ENCODE measurements at places on chromosomes 2 and 18. TPM values are rescaled to one million over a fixed set of nuclear protein-coding genes. Genes with fewer than 3 reads are reported as not detected.

DNA sequence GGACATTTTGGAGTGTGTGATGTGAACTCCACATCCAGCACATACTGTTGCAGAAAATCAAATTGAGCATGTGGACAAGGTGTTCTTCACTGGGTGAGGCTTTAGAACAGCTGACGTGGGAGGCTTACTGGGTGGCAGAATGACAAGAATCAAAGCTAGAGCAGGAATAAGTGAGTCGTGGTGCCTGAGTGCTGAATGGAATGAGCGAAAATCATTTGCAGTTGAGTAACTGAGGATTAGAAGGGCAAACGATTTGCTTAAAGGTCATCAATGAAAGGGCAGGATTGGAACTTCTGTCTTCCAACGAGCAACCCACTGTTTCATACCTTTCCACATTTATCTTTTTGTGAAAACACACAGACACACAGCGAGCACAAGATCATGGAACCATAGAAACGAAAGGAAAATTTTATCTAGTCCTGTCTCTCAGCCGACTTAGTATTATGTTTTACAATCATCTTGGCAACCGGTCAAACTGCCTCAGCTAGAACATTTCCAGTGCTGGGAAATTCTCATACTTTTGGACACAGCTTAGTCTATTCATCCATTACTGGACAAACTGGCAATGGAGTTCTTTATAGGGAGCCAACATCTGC is 7.2 kb upstream of the DAW1 start:
- DNase-seq = no peak
- H3K36me3 ChIP-seq = no peaks in the 10 kb centered on the region
- H3K27ac ChIP-seq = peak overlapping the region; percentile 86
- H3K27me3 ChIP-seq = no peaks in the 10 kb centered on the region
- H3K4me1 ChIP-seq = peaks cover 49% of the 10 kb centered on the region

DNA sequence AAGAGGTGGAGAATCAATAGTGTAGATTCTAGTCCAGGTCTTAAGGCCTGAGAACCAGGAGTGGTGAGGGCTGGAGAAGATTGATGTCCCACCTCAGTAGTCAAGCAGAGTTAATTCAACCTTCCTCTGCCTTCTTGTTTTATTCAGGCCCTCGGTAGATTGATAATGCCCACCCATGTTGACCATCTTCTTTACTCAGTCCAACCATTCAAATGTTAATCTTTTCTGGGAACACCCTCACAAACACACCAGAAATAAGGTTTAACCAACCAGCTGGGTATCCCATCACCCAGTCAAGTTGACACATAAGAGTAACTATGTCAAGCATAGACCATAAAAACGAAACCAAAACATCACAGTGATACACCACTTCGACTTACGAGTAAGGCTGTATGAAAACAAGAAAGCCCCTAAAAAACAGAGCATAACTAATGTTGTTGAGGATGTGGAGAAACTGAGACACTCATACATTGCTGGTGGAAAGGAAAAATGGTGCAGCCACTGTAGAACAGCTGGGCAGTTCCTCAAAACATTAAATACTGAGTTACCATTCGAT is 57.5 kb downstream of the SLC35F5 start:
- no peak overlapping the region for H3K27ac ChIP-seq
- H3K27me3 ChIP-seq = no peaks in the 10 kb centered on the region
- no peak overlapping the region for H3K4me3 ChIP-seq
- peaks cover 6% of the 10 kb centered on the region for H3K36me3 ChIP-seq

DNA sequence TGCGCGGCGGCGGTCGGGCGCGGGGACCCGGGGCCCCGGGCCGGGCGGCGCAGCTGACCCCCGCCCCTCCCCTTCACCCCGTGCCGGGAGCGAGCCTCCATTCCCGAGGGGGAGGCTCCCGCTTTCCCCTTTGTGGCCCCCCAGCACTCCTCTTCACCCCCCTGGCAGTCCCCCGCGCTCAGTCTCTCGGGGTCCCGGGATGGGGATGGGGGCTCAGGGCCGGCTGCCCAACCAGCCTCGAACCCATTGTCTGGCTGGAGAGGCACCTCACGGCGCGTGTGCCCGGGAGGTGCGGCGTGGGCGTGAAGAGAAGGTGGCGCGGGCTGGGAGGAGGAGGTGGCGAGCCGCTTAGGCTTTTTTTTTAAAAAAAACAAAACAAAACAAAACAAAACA is 748 bp downstream of the FMNL2 start:
- peaks cover 44% of the 10 kb centered on the region for H3K4me1 ChIP-seq
- no peak for DNase-seq
- no peak overlapping the region for H3K27ac ChIP-seq
- peak overlapping the region; percentile 98 for H3K4me3 ChIP-seq
- no peaks in the 10 kb centered on the region for H3K36me3 ChIP-seq
- H3K27me3 ChIP-seq = no peaks in the 10 kb centered on the region

GRCh38 chr2:31957354-31958139 is 53.3 kb downstream of the MEMO1 start:
- H3K4me3 ChIP-seq = no peak overlapping the region
- H3K27ac ChIP-seq = no peak overlapping the region
- H3K36me3 ChIP-seq = no peaks in the 10 kb centered on the region
- no peak for DNase-seq
- H3K27me3 ChIP-seq = no peaks in the 10 kb centered on the region

DNA sequence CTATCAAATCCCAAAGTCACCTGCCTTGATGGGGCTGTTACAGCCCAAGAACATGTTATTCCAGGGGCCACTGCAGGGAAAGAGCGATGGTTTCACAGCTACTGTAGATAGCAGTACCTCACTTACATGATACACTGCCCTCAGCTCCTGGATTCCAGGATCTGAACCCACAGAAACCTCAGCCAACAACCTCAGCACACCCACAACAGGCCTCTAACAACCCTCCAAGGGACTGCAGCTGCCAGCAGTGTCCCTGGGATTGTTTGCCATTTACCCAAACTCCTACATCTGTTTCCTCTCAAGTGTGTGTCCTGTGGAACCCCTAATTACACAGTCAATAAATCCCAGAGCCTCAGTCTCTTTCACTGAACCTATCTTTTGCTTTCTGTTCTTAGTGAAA is 28.2 kb downstream of the OSBPL1A start:
- DNase-seq = no peak
- peaks cover 9% of the 10 kb centered on the region for H3K36me3 ChIP-seq
- peaks cover 4% of the 10 kb centered on the region for H3K4me1 ChIP-seq
- no peak overlapping the region for H3K4me3 ChIP-seq

DNA sequence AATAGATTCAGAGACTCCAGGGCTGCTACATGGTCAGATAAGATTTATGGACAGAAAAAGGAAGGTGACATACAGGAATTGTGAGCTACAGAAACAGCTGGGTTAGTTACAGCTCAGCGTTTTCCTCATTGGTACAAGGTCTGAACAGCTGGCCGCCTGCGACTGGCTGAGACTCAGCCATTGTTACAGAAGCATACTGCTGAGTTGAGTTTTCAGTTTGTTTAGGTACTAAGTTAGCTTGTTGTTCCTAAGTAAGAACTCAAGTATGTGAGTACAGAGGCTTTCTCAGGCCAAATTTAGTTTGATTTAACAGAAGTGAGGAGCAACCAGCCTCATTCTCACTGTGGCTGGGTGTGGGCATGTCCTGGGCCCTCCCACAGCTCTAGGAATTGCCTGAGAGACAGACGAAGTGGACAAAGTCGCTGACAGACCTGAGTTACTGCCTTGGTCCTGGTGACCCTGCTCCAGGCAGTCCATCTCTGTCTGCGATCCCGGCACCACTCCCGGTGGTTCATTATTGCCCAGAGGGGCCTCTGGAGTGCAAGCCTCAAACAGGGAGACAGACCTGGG is 27.8 kb upstream of the RHOB start:
- no peak for DNase-seq
- H3K36me3 ChIP-seq = no peaks in the 10 kb centered on the region
- H3K4me1 ChIP-seq = peaks cover 49% of the 10 kb centered on the region
- H3K27me3 ChIP-seq = no peaks in the 10 kb centered on the region
- H3K27ac ChIP-seq = no peak overlapping the region

- no peak for DNase-seq
- peak overlapping the region; percentile 96 for H3K27ac ChIP-seq
- H3K36me3 ChIP-seq = no peaks in the 10 kb centered on the region
- peaks cover 48% of the 10 kb centered on the region for H3K4me1 ChIP-seq
- peak overlapping the region; percentile 92 for H3K4me3 ChIP-seq
Observed at GRCh38 chr2:230714136-230714480, 1.5 kb downstream of the CAB39 start.

DNA sequence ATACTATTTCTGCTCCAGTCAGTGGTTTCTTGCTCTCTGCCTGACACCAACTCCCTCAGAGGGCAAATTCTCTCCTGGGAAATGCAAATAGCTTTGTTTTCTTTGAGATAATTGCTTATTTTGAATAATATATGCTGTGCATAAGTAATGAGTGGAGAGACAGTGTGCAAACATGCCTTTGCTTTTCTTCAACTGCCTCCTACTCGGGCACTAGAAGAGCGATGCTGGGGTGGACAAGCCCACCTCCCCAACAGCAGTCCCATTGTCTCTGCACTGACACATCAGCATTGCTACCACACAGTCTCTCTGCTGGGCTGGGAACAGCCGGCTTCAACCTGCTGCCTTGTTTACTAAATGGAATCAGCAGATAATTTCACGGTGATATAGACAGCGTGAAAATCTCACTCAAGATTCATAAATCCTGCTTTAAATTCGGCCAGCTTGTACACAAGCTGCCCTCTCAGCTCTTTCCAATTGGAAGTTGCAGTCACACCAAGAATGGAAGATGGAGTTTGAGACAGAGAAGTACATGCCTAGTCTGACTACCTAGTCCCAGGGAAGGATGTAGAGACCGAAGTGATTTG is 694.5 kb downstream of the TDRD15 start:
- no peak for DNase-seq
- no peak overlapping the region for H3K27ac ChIP-seq
- H3K4me3 ChIP-seq = no peak overlapping the region
- no peaks in the 10 kb centered on the region for H3K4me1 ChIP-seq

DNA sequence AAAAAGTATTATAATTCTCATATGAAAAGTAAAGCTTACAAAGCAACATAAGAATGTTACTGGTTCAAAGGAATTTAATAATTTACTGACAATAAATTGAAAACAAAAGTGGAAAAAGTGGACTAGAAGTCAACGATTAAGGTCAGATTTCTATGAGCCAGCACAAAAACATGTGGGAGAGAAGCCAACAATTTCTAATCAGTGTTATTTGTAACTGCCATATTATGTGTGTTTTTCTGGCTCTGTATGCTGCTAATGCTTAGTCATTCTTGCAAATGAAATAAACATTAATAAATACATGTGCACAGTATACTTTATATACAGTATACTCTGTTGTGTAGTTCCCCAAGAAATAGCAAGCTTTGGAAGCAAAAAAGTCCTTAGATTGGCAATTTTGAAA is 301.3 kb upstream of the RGPD4 start:
- H3K4me3 ChIP-seq = no peak overlapping the region
- peaks cover 3% of the 10 kb centered on the region for H3K4me1 ChIP-seq
- peaks cover 2% of the 10 kb centered on the region for H3K27me3 ChIP-seq
- no peak for DNase-seq
- peaks cover 2% of the 10 kb centered on the region for H3K36me3 ChIP-seq

DNA sequence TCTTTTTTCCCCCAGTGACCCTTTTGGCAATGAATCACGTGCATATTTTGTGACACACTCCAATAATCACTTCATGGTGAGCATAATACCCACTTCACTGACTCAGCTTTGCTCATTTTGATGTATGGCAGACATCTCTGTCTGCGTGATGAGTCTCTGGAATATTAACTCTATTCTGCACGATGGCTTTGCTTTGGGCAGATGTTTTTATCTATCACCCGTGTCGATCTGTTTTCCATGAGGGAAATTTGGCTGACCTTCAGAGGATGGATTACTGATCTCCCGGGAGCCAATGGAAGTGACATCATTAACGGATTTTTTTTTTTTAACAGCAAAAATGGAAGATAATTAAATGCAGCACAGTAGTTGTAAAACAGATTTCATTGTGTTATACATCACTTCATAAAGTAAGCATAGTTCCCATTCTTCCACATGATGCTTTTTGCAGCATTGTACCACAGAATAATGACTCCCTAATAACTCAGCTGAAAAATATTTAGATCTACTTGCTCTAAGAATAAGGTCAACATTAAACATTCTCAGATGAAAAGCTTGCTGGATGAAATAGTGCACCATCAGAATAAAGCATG is 29.8 kb downstream of the CDC42EP3 start:
- no peak overlapping the region for H3K4me3 ChIP-seq
- peak overlapping the region; percentile 53 for H3K27ac ChIP-seq
- peaks cover 61% of the 10 kb centered on the region for H3K4me1 ChIP-seq

DNA sequence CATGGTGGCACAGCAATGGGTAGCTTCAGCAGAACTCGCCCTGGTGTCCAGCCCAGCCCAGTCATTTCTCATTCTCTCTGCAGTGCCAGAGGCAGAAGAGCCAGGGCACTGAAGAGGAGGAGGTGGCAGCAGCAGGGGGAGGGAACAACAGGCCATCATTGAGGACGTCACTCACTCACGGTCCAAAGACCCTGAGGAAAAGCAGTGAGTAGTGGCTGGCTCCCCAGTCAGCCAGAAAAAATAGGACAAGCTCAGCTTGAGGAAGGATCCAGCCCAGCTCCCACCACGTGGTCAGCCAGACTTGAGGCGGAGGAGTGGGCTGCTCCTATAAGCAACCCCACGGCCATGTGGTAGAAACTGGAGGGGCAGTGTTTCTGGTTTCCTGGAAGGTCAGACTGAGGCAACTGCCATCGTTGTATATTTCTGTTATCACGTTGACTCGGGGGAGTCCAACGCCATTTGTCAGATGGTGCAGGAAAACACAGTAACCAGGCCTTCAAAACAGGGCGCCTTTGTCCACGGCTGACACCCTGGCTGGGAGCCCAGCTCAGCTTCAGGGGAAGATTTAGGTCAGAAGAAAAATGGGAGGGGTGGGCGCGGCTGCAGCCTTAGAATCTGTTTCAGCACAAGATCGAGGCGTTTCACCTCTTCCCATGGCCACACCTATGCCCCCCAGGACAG is 19.0 kb upstream of the TMEM247 start:
- no peak for DNase-seq
- H3K4me3 ChIP-seq = no peak overlapping the region
- no peak overlapping the region for H3K27ac ChIP-seq

DNA sequence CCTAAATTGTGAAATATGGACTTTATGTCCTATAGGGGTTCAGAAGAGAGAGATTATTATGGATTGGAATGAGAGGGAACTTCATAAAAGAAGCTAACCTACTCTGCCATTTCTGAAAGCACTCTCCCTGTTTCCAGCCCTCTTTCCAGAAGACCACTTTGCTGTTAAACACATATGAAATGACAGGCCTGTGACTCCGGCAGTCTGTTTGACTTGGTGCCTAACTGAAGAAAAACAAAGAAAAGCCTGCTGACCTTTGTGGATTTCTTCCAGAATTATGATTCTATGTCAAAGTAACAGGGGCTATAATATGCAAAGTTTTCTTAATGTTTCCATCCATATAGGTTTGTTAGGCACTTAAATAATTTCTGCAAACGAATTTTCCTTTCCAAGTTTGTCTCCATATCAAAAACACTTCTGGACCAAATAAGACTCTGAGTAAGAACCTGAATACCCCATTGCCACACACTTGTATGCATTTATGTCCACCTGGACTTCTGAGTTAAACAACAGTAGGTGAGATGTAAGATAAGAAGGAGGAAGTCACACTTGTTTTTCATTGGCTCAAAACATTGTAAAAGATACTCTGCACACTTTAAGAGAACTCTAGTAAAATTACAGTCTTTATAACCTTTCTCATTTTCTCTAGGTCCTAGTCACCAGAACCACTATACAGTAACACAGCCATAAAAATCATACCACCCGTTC is 111.7 kb downstream of the PIEZO2 start:
- H3K4me3 ChIP-seq = no peak overlapping the region
- no peaks in the 10 kb centered on the region for H3K27me3 ChIP-seq
- H3K4me1 ChIP-seq = peaks cover 66% of the 10 kb centered on the region
- H3K36me3 ChIP-seq = peaks cover 4% of the 10 kb centered on the region
- DNase-seq = no peak

The FAM237A gene
- not detected for total RNA-seq

The TCF23 gene
- total RNA-seq = not detected

The CCDC150 gene
- total RNA-seq = 3.6 TPM

The SOS1 gene
- 40.2 TPM for total RNA-seq

The OTOS gene
- total RNA-seq = not detected

The EVX2 gene
- total RNA-seq = not detected

The ANKRD36C gene
- total RNA-seq = 50.8 TPM

All from chondrocyte (in vitro differentiated cells).